ENCODE measurements at places on chromosomes 1 and 21. TPM values are rescaled to one million over a fixed set of nuclear protein-coding genes. Genes with fewer than 3 reads are reported as not detected.

- peak; percentile 88 for DNase-seq
Measured at GRCh38 chr1:8408151-8408839, 90.4 kb downstream of the SLC45A1 start.

DNA sequence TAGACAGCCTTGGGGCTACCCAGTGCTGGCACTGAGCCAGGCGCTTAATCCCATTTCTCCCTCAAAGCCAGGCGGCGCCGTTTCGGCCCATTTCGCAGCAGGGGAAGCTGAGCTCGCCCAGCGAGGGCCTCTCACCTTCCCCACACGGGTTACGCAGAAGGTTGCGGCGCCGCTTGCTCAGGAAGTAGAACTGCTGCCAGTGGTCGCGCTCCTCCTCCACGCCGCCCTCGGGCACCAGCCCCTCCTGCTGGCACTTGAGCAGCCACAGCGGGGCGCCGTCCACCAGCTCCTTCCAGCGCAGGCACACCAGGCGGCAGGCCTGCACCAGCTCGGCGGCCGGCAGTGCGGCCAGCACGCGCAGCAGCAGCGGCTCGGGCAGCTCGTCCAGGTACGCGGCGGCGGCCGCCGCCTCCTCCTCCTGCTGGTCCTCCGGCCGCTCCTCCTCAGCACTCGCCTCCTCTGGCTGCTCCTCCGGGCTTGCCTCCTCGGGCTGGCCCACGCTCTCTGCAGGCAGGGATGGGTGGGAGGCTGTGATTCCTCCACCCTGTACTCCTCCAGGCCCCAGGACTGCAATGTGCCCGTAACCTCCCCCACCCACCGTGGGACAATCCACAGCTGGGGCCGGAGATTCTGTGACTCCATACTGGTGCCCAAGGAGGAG is 3.8 kb downstream of the FBXO2 start:
- DNase-seq, result peak; percentile 89

DNA sequence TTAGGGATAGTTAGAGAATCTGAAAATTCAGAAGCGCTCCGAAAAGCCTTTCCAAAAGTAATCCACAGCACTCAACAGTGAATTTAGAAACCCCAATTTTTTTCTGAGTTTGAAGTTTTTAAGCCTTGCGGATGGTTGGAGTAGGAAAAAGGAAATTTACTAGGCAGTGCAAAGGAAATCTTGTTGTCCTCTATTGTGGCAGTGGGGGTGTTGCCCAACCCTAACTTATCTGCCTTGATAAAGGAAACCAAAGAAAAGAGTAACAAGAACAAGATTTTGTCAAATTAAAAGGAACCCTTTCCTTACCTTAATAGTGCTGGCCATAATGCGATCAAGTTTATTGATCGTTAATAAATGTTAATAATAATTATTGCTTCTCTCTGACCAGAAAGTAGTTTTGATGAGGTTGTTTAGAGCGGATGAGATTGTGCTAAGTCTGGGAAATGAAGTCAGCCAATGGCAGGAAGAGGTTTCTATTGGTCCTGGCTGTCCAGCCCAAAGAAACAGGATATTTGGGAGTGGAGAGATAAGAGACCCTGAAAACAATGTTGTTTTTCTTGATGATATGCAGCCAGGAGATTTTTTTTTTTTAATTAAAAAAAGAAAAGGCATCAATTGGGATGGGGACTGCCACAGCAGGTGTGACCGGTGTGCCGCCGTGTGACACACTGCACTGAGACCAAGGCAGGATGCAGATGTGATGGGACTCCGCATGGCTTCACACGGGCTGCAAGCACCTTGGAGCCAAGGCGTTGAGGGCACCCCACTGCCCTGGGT is at the start of gene ERG:
Gene ERG (minus strand): TSS at position 421 of the 777 bp plus-strand sequence. CDS start 97 bp downstream, at position 324.
- DNase-seq, result peak; percentile 95

- DNase-seq, result no peak
Measured at GRCh38 chr1:64550946-64551605, 81.1 kb downstream of the CACHD1 start.

GRCh38 chr1:12709091-12709491 is 6.8 kb upstream of the AADACL3 start:
- no peak for DNase-seq

DNA sequence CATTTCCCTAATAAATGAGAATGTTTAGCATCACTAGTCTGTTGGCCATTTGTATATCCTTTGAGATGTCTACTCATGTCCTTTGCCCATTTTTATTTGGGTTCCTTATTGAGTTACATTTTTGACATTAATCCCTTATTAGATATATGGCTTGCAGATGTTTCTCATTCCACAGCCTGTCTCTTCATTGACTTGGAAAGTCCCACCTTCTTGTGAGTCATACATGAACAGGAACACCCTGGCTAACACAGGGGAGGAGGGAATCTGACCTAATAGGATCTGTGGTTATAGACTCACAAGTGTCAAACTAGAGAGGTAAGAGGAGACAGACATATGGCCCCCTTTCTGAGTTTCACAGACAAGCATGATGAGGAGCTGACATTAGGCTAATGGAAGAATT is 11.5 kb downstream of the ZP4 start:
- no peak for DNase-seq

- DNase-seq, result no peak
Measured at GRCh38 chr1:7119156-7119555, 333.9 kb downstream of the CAMTA1 start.

DNA sequence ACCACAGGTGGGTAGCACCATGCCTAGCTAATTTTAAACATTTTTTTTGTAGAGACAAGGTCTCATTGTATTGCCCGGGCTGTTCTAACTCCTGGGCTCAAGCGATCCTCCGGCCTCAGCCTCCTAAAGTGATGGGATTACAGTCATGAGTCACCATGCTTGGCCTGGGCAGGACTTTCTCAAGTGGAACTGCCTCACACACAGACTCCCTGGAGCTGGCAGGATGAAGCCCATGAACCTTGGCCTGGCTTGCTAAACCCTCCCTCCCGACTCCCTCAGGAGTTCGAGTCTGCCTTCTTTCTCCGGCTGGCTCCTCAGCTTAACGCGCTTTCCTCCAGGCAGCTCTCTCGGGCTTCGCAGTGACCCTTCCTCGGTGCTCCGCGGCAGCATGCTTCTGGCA is 7.7 kb upstream of the ECE1 start:
- DNase-seq, result no peak

- DNase-seq, result peak; percentile 49
Measured at GRCh38 chr21:32726839-32727686, 750 bp downstream of the SYNJ1 start.

- DNase-seq, result no peak
Measured at GRCh38 chr1:116762281-116762680, 8.1 kb downstream of the CD2 start.

DNA sequence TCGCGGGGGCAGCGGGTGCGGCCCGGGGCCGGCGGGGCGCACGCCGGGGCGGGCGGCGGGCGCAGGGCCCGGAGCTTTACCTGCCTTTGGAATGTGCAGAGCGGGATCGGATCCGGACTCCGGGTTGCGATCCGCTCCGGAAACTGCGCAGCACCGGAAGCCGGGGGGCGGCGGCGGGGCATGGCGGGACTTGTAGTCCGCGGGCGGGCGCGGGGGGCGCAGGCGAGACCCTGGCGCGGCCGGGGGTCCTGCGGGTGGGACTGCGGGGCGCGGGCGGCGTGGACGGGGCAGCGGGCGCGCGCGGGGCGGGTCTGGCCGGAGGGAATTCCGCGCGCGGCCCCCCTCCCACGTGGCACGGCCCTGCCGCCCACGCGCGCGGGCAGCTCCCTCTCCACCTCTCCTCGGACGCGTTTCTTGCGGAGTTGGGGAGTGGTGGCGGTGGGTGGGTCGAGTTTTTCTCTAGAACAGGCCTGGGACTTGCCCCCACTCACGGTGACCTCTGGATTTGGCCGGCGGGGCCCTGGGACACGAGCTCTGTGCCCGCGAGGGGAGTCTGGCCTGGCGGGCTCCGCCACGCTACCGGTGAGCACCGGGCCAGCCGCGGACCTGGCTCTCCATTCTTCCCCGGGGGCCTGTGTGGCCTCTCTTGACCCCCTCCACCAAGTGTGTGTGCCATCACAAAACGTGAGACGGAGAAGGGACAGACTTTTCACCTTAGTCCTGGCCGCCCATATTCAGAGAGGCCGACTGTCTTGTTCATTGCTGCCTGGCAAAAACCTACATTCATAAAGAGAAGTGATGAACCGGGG is at the start of gene PRDM15:
Gene PRDM15 (minus strand): TSS at position 155 of the 809 bp plus-strand sequence. CDS start 18,981 bp downstream, outside the sequence.
- peak; percentile 87 for DNase-seq

DNA sequence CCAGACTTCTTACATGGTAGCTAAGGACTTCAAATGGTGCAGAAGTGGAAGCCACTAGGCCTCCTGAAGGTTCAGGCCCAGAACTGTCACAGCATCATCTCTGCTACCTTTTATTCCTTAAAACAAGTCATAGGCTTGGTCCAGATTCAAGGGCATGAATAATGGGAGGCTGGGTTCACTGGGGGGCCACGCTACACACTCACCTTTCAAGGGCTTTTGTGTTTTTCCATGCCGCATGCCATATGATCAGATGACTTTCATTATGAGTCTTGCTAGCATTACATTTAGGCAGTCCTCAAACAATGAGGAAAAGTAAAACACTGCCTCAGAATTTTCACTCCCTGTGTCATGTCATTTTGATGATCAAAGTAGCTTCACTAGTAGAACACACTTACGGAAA is 83.4 kb downstream of the VPS26C start:
- DNase-seq, result no peak

- peak; percentile 89 for DNase-seq
Measured at GRCh38 chr1:202349206-202349928, 868 bp downstream of the PPP1R12B start.

GRCh38 chr1:107251839-107252238 is 111.0 kb downstream of the NTNG1 start:
- no peak for DNase-seq

GRCh38 chr1:13813398-13814012 is 113.5 kb downstream of the PRDM2 start:
- peak; percentile 45 for DNase-seq

DNA sequence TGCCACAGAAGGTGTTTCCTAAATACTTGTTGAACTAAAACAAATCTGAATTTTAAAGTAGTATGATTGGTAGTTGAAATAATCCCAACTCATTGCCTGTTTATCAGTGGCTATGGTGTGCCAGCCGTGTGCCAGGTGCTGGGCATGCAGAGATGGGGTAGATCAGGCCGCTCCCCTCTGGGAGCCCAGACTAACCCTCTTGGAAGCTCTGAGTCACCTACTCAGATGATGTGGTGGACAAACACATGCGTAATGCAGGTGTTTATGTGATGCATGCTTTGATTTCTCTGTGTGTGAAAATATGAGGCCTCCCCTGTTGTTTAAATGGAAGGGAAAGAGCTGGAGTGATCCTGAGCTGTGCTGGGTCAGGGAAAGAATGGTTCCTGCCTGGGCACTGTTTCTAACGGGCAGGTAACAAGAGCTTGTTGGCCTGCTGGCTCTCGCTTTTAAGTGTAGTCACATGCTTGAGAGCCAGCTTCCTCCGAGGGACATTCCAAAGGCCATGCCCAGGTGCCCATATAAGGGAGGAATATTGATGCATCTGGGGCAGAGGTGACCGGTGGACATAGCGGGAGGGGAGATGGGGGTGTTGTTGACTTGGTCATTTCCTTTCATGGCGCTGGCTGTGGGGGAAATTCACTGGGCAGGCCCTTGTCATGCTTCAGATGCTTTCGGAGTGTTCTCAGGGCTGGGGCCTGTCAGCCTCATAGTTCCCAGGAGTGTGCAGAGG is 10.2 kb downstream of the MFN2 start:
- DNase-seq, result peak; percentile 78

The PPP2R5A gene
- total RNA-seq, result 77.1 TPM

The CELA2B gene
- total RNA-seq, result not detected

The XCL2 gene
- not detected for total RNA-seq

The FPGT gene
- total RNA-seq, result 10.7 TPM

The SPRR3 gene
- total RNA-seq, result not detected

The FBXO2 gene
- total RNA-seq, result 1.7 TPM

The E2F2 gene
- total RNA-seq, result 1.9 TPM

Data from dermis blood vessel endothelial cell (primary cell).